ENCODE measurements at places on chromosomes 1 and 21.

- no peak for DNase-seq
These were observed 14.8 kb upstream of the FAM163A start for GRCh38 chr1:179728271-179728670.

- DNase-seq, result no peak
These were observed 71.2 kb downstream of the CASZ1 start for GRCh38 chr1:10724948-10725847.

- no peak for DNase-seq
These were observed 26.2 kb upstream of the ZBTB21 start for GRCh38 chr21:42036313-42036712.

DNA sequence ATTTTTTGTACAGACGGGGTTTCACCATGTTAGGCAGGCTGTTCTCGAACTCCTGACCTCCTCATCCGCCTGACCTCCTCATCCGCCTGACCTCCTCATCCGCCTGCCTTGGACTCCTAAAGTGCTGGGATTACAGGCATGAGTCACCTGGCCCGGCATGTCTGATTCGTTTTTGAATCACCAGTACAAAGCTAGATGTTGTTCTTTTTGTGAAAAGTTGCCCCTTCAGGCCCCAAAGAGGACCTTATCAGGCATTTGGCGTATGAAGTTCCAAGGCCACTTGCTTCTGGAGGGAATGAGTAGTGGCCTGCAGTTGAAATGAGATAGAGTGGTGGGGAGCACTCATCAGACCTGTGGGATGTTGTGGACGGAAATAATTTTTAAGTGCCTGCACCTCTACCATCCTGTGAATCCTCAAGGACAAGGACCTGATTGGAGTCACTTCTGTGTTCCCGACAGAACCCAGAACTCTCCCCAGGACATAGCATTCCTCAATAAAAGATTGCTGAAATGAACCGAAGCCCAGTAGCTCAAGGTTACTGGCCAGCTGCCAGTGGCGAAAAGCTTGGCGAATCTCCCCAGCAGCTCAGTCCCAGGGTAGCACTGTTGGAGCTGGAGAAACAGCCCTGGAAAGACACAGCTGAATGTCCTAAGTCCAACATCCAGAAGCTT is 50.1 kb downstream of the NDUFS5 start:
- DNase-seq, result no peak

DNA sequence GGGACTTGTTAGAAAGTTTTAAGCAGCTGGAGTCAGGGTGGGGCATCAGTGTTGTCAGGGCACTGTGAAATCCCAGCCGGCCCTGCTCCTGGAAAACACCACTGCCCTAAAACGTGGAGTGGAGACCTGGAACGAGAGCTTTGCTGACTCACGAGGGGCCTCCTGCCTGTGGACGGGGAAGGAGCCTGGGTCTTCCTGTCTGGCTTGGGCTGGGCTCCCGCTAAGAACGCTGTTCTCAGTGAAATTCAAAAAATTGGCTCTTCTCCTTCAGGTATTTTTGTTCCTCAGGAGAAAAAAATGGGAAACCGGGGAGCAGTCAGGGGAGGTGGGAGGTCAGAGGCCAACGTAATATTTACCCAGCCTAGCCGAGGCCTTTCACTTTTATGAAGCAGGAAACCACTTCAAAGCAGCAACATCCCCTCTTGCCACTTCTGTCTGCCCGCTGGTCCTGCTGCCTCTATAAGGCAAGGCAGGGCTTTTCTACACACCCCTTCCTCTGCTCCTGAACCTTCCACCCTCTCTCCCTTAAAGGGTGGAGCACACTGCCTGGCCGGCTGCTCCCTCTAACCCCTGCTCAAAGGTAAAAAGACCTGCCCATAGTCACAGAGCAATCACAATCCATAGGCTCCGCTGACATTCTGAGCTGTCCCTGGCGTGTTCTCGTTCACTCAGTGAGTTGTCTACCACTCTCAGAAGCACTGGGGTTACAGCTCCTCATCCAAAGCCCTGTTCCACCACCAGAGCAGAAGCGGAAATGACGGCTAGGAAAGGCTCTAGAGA is 8.0 kb downstream of the PLXNA2 start:
- DNase-seq, result no peak

DNA sequence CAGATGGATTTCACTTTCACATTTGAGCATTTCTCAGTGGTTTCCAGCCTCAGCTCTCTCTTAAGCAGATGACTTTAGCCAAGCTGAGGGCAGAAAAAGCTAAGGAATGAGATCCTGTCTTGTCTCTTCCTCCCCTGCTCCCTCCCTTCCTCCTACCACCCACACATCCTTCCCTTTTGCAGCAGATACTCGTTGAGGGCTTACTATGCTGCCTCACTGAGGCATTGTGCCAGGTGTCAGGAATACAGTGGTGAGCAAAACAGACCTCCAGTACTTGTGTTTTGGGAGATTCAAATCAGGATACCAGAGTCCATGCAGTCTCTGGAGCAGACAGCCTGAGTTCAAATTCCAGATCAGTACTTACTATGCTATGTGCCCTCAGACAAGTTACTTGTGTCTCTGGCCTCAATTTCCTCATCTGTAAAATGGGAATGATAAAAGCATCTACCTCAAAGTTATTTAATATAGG is 43.2 kb downstream of the KIF26B start:
- DNase-seq, result no peak

Data from HuH-7.5 (cell line).